ENCODE measurements at places on chromosomes 12 and 14.

GRCh38 chr12:89064780-89065179 is 287.5 kb downstream of the DUSP6 start:
- DNase-seq: no peak

GRCh38 chr14:50943943-50944646 is at the start of gene PYGL:
Gene PYGL (minus strand): TSS chr14:50944483. CDS start chr14:50944403, 80 bp downstream.
- no peak for DNase-seq

DNA sequence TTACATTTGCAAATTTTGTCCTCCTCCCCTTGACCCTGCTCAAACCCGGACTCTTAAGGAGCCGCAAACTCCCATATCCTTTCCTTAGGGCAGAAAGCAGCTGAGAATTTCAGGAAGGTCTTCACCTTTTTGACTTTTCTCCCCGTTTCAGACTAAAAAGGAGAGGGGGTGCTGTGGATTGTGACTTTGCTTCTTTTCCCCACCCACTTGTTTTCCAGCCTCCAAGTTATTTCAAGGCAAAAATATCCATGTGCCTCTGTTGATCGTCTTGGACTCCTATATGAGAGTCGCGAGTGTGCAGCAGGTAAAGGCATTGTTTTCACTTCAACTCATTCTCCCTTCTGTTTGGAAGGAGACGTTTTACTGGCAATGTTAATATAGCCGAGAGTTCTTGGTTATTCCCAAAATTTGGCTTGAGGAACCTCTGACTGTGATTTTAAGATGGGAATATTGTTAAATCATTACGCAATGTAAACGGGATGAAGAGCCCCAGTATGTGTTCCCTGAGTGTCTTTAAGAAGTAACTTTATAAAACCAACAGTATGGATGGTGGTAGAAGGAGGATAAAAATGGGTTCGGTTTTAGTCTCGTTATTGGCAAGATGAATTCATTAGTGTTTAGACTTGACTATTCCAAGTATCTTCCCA is 663 bp downstream of the LRRK2 start:
- DNase-seq: no peak

DNA sequence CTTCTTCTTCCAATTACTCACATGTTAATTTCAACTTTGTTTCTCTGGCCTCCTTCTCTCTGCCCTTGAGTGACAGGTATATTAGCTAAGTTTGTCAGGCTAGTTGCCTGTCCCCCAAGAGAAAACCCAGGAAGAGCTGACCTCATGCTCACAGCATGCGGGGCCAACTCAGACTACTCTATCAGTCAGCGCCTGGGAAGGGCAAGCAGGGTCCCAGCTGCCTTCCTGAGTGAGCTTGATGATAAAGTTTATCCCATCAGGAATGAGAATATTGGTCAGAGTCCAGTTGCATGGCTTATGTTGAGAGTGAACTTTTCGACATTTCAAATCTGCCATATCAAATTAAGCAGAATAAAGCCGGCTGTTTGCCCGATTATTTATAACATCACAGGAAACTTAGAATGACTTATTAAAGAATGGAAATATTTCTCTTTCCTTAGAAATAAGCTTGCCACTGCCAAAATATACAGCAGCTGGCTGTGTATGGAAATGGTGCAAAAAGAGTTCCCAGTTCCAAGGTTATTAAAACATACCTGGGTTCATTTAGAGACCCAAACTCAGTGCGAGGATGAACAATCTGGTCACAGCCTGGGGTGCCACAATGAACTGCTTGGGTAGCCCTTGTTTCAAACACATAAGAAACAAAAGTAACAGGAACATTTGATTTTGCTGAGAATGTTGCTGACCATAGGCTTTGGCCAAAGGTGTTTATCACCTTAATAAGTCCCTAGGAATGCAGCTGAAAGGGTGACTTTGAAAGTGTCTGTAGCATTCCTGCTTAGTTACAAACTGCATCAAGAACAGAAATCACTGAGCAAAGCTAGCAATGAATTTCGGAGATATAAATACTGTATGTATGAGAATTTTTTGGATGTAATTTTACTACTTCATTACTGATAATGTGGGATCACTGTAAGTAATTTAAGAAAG is 1553.8 kb upstream of the FLRT2 start:
- no peak for DNase-seq

DNA sequence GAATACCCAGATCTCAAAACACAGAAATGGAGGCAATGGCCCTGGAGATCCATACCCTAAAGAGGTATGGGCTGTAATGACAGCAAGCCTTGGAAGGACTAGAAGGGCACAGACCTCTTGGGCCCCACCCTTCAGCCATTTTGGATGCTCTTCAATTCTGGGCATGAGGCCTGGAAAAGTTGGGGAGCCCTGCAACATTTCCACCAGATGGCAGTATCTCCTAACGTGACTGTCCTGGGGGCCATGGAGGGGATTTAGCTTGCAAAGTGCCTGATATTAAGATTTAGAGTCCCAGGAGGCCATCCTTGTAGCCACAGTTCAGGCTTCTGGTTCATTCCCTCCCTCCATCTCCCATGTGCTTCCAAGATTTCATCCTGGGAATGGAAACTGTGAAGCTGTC is 30.2 kb downstream of the KCNA5 start:
- no peak for DNase-seq

- no peak for DNase-seq
Observed at GRCh38 chr12:70645494-70646317, 8.5 kb upstream of the PTPRB start.

- DNase-seq: no peak
Observed at GRCh38 chr14:101078892-101079221, 175.3 kb upstream of the RTL1 start.

- no peak for DNase-seq
Observed at GRCh38 chr14:77219591-77219990, 38.0 kb downstream of the TMEM63C start.

DNA sequence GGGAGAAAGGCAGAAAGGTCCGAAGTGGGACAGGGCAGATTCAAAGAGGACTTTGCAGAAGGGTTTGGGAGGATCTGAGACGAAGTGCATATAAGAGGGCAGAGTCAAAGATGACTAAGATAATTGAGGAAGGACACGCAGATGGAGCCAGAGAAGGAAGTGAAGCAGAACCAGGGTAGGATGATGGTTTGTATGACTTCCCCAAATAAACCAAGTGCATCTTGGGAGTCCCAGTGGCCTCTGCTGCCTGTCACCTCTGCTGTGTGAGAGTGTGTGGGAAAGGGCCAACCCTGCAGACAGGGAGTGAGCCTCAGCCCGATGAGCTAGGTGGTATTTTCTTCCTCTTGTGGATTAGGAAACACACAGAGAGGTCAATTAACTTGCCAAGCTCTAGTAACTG is 36.8 kb downstream of the FLVCR2 start:
- no peak for DNase-seq

DNA sequence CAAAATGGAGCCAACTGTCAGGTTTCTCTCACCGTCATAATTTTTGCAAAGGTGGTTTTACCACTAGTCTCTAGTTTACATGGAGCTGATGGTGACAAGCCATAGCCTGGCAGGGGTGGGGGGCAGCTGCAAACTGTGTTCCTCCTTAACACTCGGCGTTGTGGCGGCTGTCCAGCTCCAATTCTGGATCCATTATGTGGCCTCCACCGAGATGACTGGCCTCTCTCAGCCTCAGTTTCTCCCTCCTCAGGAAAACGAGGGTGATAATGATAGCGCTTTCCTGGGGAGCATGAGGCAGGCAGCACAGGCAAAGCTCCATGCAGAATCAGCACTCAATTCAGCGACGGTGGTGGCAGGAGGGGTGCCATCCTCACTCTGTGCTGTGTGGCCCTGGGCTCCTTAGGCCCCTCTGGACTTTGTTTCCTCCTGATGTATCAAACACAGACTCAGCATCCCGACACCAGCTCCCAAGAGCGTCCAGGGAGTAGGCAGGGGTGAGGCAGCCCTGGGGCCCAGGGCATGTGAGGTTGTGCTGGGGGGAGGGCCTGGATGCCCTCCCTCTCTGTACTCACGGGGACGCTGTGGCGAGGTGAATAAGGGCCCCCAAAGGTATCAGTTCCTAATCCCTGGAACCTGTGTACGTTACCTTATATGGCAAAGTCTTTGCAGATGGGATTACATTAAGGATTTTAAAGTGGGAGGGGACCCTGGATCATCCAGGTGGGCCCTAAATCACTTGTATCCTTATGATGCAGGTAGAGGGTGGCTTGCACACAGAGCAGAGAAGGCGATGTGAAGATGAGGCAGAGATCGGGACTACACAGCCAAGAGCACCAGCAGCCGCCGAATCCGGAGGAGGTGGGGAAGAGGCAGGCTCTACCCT is 46.8 kb upstream of the EIF5 start:
- no peak for DNase-seq

- DNase-seq: no peak
Observed at GRCh38 chr14:70646705-70647104, 5.0 kb downstream of the TTC9 start.

DNA sequence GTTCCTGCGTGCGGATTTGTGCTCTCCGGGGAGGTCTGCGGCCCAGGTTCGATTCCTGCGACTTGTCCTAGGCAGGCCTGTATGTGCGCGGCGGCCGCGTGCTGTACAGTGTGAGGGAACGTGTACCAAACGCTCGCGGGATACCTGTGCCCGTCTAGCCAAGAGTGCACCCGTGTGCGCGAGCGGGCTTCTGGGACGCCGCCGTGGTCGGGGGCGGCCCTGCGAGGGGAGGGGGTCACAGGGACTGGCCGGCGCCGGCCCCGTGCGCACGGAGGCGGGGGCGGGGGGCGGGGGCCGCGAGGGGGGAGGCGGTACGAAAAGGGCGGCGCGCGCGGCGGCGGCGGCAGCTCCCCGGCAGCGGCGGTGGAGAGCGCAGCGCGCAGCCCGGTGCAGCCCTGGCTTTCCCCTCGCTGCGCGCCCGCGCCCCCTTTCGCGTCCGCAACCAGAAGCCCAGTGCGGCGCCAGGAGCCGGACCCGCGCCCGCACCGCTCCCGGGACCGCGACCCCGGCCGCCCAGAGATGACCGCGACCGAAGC is at the start of gene DLK1:
Gene DLK1 (plus strand): TSS at position 343 of the 536 bp plus-strand sequence. CDS start 177 bp downstream, at position 520.
- no peak for DNase-seq

DNA sequence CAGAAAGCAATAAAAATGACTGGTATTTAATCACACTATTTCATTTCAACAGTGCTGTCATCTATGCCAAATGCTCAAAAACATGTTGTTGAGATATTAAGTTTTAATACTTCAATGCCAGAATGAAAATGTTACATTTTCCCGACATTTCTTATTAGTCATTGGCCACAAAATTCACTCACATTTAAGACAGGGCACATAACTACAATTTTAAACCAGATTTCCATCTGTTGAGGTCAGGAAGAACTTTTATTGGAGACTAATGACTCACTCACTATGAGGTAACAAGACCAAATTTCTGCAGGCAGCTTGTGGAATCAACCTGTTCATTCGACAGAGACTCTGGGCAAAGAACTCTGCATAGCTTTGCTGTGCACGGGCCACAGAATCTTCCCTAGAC is 36.8 kb downstream of the PPTC7 start:
- no peak for DNase-seq

DNA sequence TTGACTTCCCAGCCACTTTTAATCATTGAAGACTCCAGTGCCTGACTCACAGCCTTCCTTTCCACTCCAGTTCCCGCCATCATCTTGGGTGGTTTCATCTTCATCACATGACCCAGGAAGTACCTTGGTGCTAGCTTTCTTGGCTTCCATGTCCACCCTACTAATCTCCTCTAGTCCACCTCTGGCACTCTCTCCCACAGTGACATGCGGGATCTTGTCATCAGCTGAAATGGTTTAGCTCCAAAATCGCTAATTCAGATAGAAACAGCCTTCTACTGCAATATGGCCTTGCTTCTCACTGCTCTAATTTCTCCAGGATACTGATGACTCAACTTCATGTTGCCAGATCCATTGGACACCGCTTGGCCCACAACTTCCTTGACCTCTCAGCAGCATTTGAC is 24.5 kb downstream of the WDR20 start:
- DNase-seq: no peak

DNA sequence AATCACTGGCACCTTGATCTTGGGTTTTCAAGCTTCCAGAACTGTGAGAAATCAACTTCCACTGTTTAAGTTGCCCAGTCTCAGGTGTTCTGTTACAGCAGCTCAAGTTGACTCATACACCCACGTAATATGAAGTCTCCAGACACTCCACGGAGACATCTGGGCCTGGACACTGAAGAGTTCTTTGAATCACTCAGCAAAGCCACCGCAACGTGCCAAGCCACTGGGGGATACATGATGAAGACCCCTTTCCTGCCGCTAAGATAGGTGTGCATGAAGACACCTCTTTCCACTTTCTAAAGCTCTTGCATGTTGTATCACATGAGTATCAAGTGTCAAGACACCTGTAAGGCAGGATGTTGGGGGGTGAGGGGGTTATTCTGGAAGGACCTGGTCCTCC is 311.7 kb upstream of the RTL1 start:
- no peak for DNase-seq

DNA sequence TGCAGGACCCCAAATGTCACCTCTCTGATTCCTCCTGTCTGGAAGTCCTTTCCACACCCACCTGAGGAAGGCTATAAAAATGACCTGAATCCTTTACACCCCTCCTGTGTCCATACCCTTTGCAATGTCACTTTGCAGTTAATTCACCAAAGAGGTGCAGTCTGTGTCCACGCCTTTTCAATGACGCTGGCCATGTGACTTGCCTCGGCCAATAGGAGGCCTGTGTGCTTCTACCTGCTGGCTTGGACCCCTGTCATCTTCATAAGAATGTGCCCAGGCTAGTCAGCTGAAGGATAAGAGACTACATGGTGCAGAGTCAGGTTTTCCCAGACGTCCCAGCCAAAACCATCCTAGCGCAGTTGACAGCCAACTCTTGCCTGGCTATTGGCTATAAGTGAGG is 101.4 kb downstream of the KSR2 start:
- DNase-seq: no peak

DNA sequence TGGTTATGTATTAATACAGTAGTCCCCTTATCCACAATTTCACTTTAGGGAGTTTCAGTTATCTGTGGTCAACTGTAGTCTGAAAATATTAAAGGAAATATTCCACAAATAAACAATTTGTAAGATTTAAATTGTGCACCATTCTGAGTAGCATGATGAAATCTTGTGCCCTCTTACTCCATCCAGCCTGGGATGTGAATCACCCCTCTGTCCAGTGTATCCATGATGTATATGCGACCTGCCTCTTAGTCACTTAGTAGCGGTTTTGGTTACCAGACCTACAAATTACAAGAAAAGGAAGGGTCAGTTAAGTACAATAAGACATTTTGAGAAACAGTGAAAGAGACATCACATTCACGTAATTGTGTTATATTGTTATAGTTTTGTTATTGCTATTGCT is 39.9 kb upstream of the MDGA2 start:
- DNase-seq: no peak

- DNase-seq: no peak
Observed at GRCh38 chr14:74456684-74457564, 30.9 kb upstream of the SYNDIG1L start.

- no peak for DNase-seq
Observed at GRCh38 chr12:23055004-23055403, 430.0 kb downstream of the ETNK1 start.

DNA sequence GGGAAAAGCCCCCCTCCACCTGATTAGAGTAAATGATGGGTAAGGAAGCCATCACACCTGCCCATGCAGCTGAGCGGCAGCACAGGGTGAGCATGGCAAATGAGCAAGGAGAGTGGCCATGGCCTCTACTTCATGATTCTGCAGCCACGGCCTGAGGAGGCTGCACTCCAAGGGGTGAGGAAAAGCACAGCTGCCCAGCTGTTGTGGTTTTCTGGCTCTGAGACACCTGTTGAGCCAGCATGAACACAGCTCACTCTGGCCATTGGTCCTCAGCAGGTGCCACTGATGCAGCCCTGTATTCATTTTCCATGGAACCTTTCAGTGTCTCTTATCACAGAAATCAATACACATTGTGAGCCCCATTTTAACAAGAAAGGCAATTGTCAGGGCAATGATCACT is 707.2 kb downstream of the AACS start:
- no peak for DNase-seq

- DNase-seq: no peak
Observed at GRCh38 chr12:95248604-95249360, 31.2 kb downstream of the VEZT start.

Measured in activated CD8-positive, alpha-beta memory T cell treated with anti-CD3 and anti-CD28 coated beads for 1 hour (primary cell).